ENCODE measurements at places on chromosomes 5 and 9. TPM values are rescaled to one million over a fixed set of nuclear protein-coding genes. Genes with fewer than 3 reads are reported as not detected.
A peak's percentile ranks its signal among the peaks of the same experiment; 100 is the strongest.

Gene GRIN3A
- total RNA-seq: not detected

Gene ANKRD18B
- 3.9 TPM for total RNA-seq

GRCh38 chr5:177445052-177445916 lies 1.3 kb upstream of the PRR7 start:
- DNase-seq: no peak
- peaks cover 9% of the 10 kb centered on the region for H3K4me1 ChIP-seq
- peak overlapping the region; percentile 95 for H3K27ac ChIP-seq
- peaks cover 17% of the 10 kb centered on the region for H3K36me3 ChIP-seq

- H3K27ac ChIP-seq: no peak overlapping the region
- peak overlapping the region; percentile 40 for H3K4me3 ChIP-seq
- no peaks in the 10 kb centered on the region for H3K4me1 ChIP-seq
- no peaks in the 10 kb centered on the region for H3K36me3 ChIP-seq
- no peaks in the 10 kb centered on the region for H3K27me3 ChIP-seq
These were observed 30.4 kb upstream of the FABP6 start for GRCh38 chr5:160198841-160199409.

DNA sequence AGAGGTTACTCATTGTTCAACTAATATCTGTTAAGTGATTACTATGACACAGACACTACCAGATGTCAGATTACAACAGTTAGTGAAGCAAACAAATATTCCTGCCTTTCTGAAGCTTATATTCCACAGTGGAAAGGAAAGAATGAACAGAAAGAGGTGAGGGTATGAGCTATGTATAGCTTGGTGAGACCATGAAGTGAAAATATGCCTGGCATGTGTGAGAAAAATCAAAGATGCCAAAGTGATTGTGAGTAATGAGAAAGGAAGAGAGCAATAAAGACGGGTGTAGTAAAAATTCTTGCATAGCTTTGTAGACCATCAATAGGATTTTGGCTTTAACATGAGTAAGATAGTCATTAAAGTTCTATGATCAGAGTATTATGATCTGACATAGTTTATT lies 734.5 kb upstream of the NUDT12 start:
- peak; percentile 3 for DNase-seq
- peaks cover 6% of the 10 kb centered on the region for H3K4me1 ChIP-seq
- H3K27ac ChIP-seq: no peak overlapping the region
- no peak overlapping the region for H3K4me3 ChIP-seq
- no peaks in the 10 kb centered on the region for H3K27me3 ChIP-seq
